ENCODE measurements at places on chromosomes 4 and X. TPM values are rescaled to one million over a fixed set of nuclear protein-coding genes. Genes with fewer than 3 reads are reported as not detected.

DNA sequence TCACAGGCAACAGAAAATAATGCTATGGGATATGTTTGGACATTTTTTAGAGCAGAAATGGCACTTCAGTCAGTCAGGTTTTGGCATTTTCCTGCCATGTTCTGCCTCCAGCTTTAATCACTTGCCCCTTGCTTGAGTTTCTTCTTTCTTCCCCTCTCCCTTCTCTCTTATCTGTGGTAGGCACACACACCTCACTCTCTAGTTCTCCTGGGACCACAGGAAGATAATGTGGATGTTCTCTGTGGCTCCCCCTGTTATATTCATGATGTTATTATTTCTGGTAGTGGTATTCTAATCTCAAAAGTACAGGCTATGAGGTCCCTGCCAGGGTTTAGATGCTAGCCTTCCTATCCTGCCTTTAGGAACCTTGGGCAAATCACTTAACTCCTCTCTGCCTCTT, 5.2 kb downstream of the HADH start:
- no peak for DNase-seq

GRCh38 chrX:123088331-123088730, 95.7 kb upstream of the GRIA3 start:
- DNase-seq: no peak

DNA sequence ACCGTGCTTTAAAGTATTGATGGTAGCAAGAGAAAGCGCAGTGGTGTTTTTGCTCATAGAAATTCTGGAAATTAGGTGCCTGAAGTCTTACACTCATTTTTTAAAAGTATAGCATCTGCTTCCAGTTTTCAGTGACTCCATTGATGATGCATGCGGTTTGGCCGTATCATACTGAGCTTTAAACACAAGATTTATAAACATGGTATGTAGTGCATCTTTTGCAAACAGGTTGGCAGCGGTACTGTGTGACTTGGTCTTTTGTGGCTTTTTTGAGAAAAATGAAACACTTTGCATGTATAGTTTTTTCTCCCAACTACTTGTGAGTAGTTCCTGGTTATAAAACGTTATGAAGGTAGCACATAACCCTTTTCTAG, 2.0 kb downstream of the DDX3X start:
- DNase-seq: no peak

DNA sequence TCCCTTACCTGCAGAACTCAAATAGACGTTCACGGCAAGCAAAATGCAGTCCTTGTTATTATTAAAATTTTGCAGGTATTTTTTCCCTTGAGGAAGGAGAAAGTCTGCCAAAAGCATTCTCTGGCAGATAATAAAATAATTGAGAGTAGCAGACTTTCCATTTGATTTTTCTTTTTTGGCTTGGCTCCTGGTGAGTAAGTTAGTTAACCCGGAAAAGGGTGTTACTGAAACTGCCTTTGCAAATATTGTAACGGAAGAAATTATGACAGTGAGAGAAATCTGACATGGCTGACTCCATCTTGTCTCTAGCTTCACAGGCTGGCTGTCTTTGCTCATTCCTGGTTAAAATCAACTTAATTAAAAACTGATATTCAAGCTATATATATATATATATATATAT, 100.5 kb downstream of the GPR143 start:
- no peak for DNase-seq

GRCh38 chrX:86930419-86930818, 587.2 kb upstream of the KLHL4 start:
- no peak for DNase-seq

DNA sequence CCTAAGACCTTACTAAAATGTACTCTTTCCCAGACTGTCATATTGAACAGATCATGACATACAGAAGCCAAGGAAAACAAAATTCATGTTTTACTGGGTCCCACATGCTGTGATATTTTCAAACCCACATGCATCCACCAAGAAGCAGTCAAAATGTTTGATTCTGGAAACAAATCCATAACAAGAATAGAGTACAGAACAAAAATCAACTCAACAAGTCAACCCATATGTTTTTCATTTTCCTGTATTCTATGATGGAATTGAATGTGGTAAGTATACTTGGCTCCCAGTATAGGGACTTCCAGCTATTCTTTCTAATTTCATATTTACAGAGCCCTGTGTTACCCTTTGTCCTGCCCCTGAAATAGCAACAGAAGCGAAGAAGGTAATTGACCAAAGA, 106.8 kb downstream of the COL25A1 start:
- DNase-seq: no peak

DNA sequence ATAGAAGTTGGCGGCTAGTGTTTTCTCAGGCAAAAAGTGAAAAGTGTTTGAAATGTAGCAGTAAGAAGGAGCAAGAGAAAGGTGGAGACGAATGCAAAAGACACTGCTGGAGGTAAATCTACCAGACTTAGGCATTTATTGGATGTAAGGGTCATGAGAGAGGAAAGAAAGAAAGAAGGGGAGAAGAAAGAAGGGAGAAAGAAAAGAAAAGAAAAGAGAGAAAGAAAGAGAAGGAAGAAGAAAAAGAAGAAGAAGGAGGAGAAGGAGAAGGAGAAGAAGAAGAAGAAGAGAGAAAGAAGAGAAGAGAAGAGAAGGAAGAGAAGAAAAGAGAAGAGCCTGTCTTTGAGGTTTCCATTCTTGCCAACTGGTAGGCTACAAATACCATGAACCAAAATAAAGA, 31.2 kb downstream of the OPHN1 start:
- DNase-seq: no peak

DNA sequence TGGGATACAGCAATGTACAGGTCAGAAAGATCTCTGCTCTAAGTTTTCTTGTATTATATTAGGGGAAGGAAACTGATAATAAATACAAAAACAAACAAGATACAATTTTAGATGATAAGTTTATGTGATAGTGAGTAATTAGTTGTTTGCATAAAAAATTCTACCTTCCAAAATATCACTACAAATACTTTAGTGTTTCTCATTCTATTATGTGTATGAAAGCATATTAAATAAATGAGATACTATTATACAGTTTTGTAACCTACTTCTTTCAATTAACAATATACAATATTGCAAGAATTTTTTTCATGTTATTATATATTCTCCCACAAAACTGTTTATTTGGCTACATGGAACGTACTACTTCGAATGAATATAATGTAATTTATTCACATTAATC, 4.2 kb upstream of the FGF2 start:
- DNase-seq: no peak

DNA sequence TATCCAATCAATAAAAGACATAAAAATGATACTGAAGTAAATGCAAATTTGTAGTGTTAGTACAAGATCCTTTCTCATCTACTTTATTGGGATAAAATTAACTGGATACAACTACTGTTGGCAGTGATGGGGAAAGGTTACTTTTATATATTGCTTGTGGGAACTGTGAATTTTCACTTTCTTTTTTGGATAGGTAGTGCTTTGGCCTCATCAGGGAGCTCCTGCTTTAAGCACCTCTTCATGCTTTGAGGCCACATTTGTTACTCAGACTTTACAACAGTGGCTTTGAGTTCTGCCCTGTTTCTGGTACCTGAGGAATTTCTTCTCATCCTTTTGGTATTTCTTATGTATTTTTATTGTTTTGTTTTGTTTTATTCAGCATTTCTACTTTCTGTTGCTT, 316.8 kb upstream of the ZCCHC13 start:
- no peak for DNase-seq

DNA sequence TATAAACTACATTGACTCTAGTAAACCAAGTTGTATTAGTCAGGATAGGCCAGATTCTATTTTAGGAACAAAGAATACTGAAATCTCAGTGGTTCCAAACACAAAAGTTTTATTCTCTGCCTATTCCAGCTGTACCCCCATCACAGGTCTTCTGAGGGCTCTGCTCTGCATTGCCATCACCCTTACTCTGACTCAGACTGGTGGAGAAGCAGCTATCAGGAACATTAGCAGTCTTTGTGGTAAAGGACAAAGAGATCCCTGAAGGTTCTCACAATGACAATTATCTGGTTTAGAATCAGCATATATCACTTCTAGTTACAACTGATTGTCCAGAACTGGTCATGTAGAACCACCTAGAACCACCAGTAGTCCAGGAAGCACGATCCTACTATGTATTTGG, 251.1 kb downstream of the GLUD2 start:
- DNase-seq: no peak

GRCh38 chr4:99161373-99162099, 17.4 kb upstream of the ADH4 start:
- no peak for DNase-seq

DNA sequence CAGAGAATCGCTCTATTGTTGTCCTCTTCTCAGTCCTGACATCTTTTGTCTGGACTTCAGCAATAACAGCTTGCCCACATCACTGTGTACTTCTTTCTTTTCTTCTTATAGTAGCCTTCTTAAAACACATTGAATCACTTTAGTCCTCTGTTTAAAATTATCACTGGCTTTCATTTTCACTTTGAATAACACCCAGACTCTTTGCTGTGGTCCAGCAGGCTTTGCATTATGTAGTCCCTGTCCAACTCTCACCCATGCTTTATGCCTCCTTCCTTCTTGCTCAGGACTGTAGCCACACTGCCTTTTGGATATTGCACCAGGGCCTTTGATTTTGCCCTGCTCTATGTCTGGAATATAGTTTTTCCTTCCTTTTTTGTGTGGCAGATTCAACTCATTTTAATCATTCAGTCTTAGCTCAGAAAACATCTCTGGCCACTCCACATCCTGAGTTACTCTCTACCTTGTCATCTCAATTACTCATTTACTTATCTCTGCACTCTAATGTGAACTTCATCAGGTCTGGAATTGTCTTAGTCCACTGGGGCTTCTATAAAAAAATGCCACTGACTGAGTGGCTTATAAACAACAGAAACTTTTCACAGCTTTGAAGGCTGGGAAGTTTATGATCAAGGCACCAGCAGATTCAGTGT, 168.2 kb downstream of the C4orf33 start:
- no peak for DNase-seq

GRCh38 chrX:136910565-136911035, 30.1 kb upstream of the RBMX start:
- no peak for DNase-seq

GRCh38 chrX:107731831-107732502, 43.6 kb downstream of the TSC22D3 start:
- peak; percentile 90 for DNase-seq

DNA sequence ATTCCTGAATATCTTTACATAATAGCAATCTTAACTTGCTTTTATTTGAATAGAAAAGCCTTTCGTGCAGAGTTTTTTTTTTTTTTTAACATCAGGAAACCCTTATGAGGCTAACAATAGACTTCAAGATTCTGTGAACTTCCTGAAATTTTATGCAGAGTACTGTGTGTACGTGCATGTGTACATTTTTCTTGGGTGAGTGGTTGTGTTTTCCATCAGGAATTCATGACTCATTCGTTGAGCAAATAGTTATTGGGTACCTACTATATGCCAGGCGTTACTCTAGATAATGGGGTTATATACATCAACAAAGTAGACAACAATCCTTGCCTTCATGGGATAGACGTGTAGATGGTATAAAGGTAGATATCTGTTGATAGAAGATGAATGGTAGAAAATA, 59.1 kb downstream of the MRPL1 start:
- DNase-seq: no peak

DNA sequence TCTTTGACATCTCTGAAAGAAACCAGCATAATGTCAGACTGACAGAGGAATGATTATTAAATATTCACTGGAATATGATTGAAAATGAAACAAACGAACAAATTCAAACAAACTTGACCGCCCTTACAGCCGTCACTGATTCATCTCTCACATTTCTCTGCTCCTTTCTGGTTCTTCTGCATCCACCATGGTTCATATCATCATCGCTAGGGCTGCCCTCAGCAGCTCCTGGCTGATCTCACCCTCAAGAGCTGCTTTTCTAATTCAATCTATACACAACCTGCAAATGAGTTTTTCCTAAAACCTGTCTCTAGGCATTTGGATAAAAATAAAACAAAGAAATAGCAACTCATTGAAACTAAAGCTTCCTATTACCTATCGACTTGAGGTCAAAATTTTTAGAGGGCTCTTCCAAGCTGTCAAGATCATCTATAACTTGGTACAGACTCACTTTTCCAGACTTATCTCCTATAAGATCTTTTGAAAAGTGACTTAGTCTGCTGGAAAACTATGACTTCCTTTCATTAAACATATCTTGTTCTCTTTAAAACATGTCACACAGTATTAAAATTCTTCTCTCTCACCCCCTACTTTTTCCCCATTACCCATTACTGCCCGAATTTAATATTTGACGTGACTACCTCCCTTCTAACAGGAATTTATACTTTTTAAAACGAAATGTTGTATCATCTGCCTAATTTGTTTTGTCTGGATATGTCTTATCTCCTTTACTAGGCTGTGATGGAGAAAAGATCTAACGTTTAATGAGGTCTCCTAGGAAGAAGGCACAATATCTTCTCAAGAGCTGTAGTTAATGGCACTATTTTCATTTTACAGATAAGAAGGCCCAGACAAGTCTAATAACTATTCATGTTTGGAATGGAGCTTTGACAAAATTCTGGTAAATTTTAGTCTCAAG, 71.0 kb upstream of the UNC5C start:
- no peak for DNase-seq

GRCh38 chrX:149491812-149492211, 13.3 kb downstream of the IDS start:
- no peak for DNase-seq

DNA sequence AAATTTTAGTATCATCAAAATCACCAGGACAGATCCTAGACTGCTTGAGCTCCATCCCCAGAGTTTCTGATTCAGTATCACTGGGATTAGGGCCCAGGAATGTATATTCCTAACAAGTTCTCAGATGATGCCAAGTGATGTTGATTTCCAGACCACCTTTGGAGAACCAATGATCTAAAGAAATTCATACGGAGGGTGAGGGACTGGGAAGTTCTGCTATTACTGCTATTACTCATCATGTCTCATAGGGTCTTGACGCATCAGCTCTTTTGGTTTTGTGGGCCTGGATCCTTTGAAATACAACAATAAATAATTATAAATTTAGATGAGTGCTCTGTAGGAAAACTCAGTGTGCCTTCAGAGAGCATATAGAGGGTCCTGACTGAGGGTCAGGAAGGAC, 59.8 kb upstream of the LGI2 start:
- DNase-seq: no peak

DNA sequence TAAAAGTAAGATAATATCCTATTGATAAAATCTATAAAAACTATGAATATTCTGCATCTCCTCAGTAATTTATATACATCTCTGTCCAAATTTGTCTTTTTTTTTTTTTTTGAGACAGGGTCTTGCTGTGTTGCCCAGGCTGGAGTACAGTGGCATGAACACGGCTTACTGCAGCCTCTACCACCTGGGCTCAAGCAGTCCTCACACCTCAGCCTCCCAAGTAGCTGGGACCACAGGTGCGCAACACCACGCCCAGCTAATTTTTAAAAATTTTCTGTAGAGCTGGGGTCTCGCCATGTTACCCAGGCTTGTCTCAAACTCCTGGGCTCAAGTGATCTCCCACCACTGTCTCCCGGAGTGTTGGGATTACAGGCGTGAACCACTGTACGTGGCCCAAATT, 12.3 kb upstream of the SEC24D start:
- no peak for DNase-seq

Gene TEX13B
- total RNA-seq: not detected

Gene RTL5
- total RNA-seq: 9.2 TPM

Gene FBXW7
- total RNA-seq: 47.2 TPM

Gene F8A3
- total RNA-seq: not detected

Gene ARHGAP6
- 17.1 TPM for total RNA-seq

Gene HERC5
- 18.4 TPM for total RNA-seq

Gene DMP1
- not detected for total RNA-seq

Gene HSFX2
- not detected for total RNA-seq

Gene MAP7D2
- 0.26 TPM for total RNA-seq

Gene PNMA3
- 0.32 TPM for total RNA-seq

Measured in upper lobe of right lung (tissue), 1 donor.